ENCODE measurements at places on chromosomes 16 and 17.

DNA sequence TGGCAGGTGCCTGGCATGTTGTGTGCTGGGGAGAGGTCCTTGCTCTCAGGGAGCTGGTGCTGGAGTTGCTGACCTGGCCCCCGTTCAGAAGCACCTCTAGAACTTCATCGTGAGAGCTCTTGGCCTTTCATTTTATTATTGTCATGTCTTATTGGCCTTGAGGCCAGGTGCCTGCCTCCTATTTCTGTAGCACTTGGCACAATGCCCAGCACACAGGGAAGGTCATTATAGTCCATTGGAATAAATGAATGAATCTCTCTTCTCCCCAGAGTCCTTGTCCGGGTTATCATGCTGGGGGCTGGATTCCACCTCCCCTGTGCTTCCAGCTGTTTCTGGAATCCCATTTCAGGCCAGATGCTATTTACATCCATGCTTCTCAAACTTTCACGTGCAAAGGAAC lies 169.2 kb downstream of the HAPSTR1 start:
- no peak for DNase-seq

- no peak for DNase-seq
These were observed 187.5 kb upstream of the RPL38 start for GRCh38 chr17:74015990-74016389.

DNA sequence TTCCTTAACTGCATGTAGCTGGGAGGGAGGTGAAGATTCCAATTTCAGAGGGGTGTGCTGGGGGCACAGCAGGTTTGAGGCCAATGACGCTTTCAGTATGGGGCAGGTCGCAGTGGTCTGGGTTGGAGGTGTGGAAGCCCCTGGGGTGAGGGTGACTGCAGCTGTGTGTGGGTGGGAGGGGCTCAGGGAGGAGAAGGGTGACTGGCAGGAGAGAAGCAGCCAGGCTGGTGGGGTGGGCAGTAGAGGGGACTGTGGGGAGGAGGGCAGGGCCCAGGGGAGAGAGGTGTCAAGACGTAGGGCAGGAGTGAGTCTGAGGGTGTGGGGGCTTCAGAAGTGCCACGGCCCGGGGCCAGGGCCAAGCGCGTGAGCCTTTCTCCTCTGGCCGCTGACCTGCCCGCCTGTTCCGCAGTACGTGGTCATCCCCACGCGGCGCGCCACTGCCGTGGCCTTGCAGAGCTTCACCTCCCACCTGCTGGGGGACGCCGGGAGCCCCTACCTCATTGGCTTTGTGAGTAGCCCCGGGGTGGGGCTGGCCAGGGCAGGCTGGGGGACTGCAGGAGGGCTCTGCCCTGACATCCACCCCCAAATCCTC lies 19.4 kb downstream of the MYBBP1A start:
- DNase-seq, result no peak

DNA sequence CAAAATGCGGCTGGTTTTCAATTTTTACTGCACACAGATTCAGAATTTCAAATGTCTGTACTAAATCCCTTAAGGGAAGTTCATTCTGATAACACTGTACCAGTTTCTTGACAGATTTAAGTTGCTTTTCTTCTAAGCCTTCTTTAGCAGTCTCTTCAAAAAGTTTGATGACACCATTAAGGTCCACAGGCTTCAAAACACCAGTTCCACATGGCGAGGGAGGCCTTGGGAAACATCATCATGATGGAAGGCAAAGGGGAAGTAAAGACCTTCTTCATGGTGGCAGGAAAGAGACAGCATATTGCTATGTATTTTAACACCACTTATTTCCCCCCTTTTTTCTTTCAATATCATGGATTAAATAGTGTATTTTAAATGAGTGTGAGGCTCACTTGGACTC lies 24.5 kb downstream of the NLRC5 start:
- DNase-seq, result no peak

GRCh38 chr17:64500862-64501765 lies 4.3 kb upstream of the POLG2 start:
- peak; percentile 25 for DNase-seq

DNA sequence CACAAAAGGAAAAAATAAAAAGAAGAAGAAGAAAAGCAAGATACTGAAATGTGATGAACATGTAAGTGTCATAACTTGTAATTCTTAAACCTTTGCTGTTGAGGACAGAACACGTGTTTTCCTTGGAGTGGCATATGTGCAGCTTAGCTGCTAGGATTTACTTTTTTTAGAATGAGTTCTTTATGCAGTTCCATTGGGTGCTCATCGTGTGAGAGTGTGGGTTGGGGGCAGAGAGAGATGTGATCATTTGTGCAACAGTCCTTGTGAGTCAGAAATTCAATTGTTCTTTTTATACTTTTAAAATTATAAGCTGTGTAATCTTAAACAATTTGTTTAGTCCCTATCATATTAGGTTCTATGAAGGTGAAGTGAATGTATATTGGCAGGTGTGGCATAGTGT lies 5.5 kb upstream of the DHRS11 start:
- no peak for DNase-seq

- DNase-seq, result no peak
These were observed 25.5 kb downstream of the AXIN2 start for GRCh38 chr17:65535777-65536572.

DNA sequence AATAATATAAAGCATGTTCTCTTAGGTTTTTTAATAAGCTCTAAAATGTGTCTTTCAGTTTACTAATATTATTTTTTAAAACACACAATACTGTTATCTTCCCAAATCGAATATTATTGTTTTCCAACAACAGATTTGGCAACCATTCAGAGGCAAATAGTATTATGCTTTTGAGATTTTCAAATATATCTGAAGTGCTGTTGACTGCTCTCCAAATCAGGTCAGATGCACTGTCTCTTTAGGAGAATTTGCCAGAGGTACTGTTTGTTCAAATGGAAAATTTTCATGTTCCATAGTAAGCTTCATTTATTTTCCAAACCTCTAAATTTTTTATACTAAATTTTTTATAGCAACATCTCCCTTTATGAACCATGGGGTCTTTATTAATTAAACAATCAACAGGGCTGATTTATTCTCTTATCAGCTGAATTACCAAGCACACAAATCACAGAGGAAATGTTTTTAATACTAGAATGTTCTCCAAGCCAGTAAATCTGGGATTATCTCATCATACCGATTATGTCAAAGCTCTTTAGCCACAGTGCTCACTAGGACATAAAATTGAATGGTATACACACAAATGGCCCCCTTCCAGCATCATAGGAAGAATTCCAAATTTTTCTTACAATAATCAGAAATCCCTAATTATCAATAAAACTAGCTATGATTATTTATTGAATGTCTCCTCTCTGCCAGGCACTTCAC lies 108.8 kb upstream of the HLF start:
- DNase-seq, result no peak

DNA sequence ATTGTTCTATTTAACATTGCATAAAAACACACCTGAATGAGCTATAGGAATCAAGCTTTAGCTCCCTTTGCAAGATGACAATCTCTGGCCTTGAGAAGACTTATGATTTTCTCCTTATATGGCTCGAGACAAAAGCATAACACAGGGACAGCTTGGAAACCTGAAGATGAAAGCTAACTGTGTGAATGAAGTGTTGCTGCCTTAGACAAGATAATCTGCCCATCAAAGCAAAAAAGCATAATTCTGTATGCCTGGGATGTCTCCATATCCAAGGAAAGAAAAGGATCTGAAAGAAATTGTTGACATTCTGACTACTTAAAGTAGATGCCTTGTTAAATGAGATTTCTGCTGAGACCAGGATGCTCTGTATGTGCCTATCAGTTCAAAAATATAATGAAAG lies 526.7 kb upstream of the TOM1L1 start:
- no peak for DNase-seq

DNA sequence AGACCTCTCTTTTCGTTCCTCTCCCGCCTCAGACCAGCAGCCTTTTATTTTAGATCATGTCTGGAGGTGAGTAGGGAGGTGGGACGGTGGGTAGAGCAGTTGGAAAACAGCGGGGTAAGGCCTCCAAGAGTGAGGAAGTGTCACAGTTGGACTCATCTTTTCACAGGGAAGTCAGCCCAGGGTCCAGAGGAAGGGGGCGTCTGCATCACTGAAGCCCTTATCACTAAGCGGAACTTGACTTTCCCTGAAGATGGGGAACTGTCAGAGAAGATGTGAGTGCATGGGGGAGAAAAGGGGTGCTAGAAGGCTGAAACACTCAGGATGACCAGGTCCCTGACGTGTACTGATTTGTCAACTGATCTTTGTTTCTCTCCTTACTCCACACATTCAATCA lies 461 bp downstream of the LRRC46 start:
- DNase-seq, result no peak

- no peak for DNase-seq
These were observed 4.4 kb downstream of the SCPEP1 start for GRCh38 chr17:56982312-56982711.

DNA sequence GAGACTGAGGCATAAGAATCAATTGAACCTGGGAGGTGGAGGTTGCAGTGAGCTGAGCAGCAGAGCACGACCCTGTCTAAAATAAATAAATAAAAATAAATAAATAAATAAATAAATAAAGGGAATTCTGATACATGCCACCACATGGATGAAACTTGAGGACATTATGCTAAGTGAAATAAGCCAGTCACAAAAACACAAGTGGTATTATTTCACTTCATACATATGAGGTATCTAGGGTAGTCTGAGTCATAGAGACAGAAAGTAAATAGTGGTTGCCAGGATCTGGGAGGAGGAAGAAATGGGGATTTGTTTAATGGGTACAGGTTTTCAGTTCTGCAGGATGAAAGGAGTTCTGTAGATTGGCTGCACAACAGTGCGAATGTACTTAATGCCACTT lies 16.3 kb downstream of the PIPOX start:
- no peak for DNase-seq

- DNase-seq, result no peak
These were observed 21.1 kb upstream of the DOC2B start for GRCh38 chr17:202501-202951.

DNA sequence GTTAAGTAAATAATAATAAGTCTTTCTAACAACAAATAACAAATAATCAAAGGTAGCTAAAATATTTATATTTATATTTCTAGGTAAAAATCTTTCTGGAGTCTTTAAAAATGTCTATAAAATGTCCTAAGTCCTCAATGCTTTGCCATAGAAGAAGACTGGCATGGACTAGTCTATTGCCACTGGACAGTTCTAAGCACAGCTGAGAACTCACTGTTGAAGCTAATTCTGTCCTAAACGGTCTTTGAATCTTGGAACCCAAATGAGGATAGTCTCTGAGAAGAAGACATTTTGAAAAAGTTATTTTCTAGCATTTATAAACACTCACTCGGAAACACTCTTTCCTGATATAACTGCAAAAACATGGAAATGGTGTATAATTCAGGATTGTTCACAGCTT lies 539 bp downstream of the MYH8 start:
- DNase-seq, result no peak

DNA sequence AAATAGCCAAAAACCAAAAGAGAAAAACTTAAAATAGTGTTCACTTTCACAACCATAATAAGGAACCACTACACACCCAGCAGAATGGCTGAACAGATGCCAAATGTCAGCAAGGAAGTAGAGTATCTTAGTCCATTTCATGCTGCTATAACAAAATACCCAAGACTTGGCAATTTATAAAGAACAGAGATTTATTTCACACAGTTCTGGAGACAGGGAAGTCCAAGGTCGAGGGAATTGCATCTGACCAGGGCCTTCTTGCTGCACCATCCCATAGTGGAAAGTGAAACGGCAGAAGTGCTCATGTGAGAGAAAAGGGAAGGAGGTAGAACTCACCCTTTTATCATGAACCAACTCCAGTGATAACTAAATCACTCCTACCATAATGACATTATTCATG lies 33.8 kb upstream of the CCL22 start:
- DNase-seq, result no peak

GRCh38 chr16:4882633-4883285 lies 35.5 kb downstream of the UBN1 start:
- DNase-seq, result no peak

DNA sequence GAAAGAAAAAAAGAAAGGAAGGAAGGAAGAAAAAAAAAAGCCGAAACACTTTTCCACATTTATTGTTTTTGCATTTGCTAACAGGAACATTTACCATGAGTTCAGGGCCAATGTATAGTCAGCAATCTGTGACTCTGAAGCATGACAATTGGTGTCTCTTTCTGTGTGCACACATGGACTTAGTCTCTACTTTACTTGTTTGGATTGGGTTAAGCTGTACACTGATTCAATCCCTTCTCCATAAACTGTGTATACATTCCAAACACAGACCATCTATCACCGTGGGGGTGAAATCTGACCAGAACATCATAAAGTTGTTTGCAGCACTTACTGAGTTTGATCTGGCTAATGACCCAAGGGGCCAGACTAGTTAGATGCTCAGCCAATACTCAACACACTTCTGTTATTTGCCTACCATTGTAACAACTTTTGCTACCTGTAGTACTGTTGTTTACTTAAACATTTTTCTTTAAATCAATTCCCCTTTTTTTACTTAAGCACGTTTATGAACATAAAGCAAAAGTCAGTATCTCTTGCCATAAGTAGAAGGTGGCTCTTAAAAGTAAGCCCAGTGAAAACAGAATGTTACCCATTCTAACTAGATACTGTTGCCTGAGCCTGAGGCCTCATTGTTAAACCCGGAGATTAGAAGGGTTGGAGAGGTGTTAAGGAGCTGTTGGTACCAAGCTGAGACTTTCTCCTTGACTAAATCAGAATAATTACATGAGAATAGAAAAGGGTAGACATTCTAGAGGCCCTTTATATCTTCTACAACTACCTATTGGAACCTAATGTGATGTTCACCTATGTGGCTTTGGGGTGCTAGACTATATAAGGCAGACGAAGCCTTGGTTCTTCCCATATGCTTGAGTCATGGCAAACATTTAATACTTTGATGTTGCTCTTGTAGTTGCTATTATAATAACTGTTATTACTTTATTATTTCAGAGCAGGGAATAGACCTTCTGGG lies 41.8 kb downstream of the SCNN1B start:
- DNase-seq, result no peak

DNA sequence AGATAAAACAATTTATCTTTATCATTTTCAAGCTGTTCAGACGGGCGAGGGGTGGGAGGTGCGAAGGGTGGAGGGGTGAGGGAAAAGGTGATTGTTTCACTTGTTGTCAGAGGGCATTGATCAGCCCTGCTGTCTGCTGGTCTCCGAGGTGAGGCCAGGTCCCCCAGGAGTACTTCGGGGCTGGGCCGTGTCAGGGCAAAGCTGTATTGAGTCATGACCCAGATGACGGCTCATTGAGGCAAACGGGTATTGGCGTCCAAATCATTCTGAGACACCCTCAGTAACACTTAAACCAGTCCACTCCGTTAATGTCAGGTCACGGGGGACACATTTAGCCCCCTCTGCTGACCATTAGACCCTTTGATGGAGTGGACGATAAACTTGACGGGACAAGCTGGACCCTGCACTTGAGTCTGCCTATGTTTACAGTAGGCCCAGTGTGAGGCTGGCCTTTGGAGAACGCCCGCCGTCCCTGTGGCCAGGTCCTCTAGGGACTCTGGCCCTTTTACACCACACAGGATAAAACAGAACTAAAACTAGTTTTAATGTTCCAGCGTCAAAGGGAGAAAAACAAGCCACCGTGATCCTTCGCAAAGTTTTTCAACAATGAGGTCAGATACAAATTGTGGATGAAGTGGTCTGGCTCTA lies 502.2 kb upstream of the ZFHX3 start:
- no peak for DNase-seq

- no peak for DNase-seq
These were observed 11.1 kb downstream of the LDHD start for GRCh38 chr16:75105306-75106061.

Measured in naive thymus-derived CD4-positive, alpha-beta T cell (primary cell).